ENCODE measurements at places on chromosomes 11 and 22.

- DNase-seq: no peak
These were observed 56.0 kb upstream of the B3GNT6 start for GRCh38 chr11:76978239-76978638.

- no peak for DNase-seq
These were observed 134.7 kb downstream of the PAX6 start for GRCh38 chr11:31676280-31676982.

GRCh38 chr11:13216019-13216710, 61.4 kb upstream of the BMAL1 start:
- no peak for DNase-seq

DNA sequence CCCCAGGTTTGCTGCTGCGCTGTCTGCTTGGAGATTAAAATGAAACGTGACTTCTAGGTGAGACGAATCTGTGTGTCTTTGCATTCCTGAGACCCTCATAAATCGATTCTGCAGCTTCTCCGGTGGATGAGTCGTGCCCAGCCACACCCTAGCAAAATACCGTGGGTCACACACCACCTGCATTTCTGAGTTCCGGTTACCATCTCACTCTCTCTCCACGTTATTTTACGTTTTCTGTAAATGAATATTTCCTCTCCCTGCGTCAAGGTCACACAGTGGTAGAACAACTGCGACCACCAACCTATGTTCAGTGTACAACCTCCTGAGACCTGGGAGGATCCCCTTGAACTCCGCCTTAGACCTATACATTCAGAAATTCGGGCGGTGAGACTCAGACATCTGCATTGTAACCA, 1.1 kb downstream of the YWHAH start:
- no peak for DNase-seq

GRCh38 chr11:74132833-74133232, 38.0 kb downstream of the C2CD3 start:
- no peak for DNase-seq

DNA sequence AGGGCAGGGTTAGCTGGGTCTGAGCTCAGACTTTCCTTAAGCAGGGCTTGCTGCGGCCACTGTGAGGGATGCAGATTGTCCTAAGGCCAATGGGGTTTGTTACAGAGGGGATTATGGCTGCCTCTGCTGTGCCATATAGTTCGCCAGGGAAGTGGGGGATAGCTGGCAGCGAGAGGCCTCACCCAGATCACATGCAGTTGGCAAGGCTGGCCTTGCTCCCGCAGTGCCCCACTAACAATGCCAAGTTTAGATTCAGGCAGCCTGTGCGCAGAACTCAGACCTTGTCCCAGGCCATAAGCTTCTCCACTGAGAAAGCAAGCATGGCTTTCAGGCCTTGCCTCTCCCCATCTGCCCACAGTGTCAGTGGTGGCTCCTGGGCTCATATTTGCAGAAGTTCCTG, 4.7 kb upstream of the APOL2 start:
- no peak for DNase-seq

- no peak for DNase-seq
These were observed 45.4 kb downstream of the METTL15 start for GRCh38 chr11:28153586-28153985.

DNA sequence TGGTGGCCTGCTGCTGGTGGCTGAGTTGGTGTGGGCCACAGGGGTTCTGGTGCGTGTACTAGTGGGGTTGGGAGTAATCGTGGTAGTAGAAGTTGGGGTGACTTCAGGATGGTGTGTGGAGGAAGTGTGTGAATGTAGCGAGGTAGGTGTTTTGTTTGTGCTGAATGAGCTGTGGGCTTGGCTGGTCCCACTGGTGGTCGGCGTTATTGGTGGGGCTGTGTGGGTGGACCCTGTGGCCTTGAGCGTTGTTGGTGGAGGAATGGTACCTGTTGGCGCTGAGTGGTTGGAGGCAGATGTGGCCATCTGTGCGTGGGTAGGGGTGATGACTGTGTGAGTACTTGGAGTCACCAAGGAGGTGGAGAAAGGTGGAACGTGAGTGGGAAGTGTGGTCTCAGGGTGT, 18.4 kb downstream of the MUC6 start:
- DNase-seq: no peak

GRCh38 chr11:115471367-115471766, 32.8 kb downstream of the CADM1 start:
- no peak for DNase-seq

- DNase-seq: no peak
These were observed 2.5 kb downstream of the FCHSD2 start for GRCh38 chr11:73139476-73140198.
